Activated CD4-positive, alpha-beta T cell treated with anti-CD3 and anti-CD28 coated beads for 36 hours (primary cell): ENCODE measurements at places on chromosomes 7 and 10. TPM values are rescaled to one million over a fixed set of nuclear protein-coding genes. Genes with fewer than 3 reads are reported as not detected.

DNA sequence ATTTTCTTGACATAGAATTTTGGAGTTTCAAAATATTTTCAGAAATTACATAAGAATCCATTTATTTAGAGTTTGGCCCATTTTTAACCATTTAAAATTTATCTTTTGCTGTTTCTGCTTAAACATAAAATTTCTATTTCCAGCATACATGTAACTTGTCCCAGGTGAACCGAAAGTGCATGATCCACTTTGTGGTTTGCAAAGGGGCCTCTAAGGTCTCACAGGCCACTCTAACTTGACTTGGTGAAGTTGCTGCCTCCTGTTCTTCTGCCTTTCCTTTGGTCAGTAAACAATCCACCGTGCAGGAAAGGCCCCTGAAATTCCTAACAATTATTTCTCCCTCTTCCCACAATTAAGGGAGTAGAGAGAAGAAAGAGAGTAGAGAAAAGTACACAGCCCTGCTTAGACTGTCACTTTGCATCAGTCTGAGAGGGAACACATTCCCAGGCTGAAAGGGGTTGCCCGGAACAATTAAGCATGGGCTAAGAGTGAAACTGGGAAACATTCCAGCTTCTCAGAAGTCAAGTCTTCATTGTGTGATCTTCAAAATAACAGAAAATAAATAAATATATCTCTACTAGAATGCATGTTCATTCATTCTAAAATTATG, 79.5 kb upstream of the SEMA3A start:
- no peak overlapping the region for H3K27ac ChIP-seq
- no peaks in the 10 kb centered on the region for H3K27me3 ChIP-seq
- H3K4me3 ChIP-seq = no peak overlapping the region
- no peaks in the 10 kb centered on the region for H3K4me1 ChIP-seq
- no peak for DNase-seq

GRCh38 chr7:96675548-96675947, 34.1 kb downstream of the SEM1 start:
- H3K27ac ChIP-seq = no peak overlapping the region
- no peaks in the 10 kb centered on the region for H3K4me1 ChIP-seq
- H3K36me3 ChIP-seq = peaks cover 12% of the 10 kb centered on the region
- no peak for DNase-seq
- H3K4me3 ChIP-seq = no peak overlapping the region
- H3K27me3 ChIP-seq = no peaks in the 10 kb centered on the region

DNA sequence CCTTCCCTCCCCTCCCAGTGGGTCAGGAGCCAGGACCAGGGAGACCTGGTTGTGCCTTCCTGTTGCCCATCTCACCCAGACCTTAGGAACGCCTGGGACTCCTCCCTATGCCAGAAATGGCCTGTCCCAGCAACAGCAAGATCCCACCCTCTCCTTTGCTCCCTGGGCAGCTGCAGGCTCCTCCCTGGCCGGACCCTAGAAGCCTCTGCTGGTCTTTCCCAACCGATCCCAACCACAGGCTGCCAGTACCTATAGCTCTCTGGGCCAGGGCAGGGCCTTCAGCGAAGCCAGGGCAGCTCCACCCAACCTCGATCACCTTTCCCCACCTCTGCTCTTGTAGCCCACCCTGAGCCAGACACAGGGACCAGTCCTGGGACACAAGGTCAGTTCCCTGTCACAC, 21.9 kb downstream of the LDB3 start:
- DNase-seq = no peak
- no peaks in the 10 kb centered on the region for H3K4me1 ChIP-seq
- no peak overlapping the region for H3K27ac ChIP-seq

GRCh38 chr10:9800011-9800410, 1217.7 kb upstream of the CELF2 start:
- H3K27ac ChIP-seq = no peak overlapping the region
- DNase-seq = no peak
- H3K4me1 ChIP-seq = no peaks in the 10 kb centered on the region
- H3K27me3 ChIP-seq = peaks cover 10% of the 10 kb centered on the region
- no peaks in the 10 kb centered on the region for H3K36me3 ChIP-seq
- H3K4me3 ChIP-seq = no peak overlapping the region

- peaks cover 42% of the 10 kb centered on the region for H3K27me3 ChIP-seq
- H3K27ac ChIP-seq = no peak overlapping the region
- no peak for DNase-seq
- no peaks in the 10 kb centered on the region for H3K36me3 ChIP-seq
- H3K4me3 ChIP-seq = no peak overlapping the region
- peaks cover 4% of the 10 kb centered on the region for H3K4me1 ChIP-seq
These were observed 5.1 kb downstream of the CREB5 start for GRCh38 chr7:28417321-28417940.

Gene PAPSS2
- 0.05 TPM for total RNA-seq

Gene CFAP46
- 0.16 TPM for total RNA-seq

Gene CYP26A1
- total RNA-seq = not detected
